ENCODE measurements at places on chromosomes 13 and 19.

DNA sequence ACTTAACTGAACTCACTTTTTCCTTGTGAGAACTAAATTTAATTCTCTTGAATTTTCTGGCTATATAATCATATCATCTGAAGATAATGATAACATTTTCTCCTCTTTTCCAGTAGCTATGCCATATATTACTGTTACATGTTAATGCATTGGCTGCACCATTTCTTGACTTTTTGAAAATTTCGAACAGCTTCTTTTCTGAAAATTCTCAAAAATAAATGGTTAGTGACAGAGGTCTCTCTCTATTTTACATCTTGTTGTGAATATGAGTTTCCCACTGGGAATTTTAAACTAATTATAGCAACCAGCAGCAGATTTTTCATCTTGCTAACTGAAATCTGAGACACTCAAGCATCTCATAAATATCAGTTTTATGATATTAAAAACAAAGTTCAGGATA lies 30.6 kb downstream of the MBNL2 start:
- no peak for DNase-seq

- DNase-seq, result no peak
Observed at GRCh38 chr13:40402931-40403431, 263.5 kb downstream of the FOXO1 start.

- DNase-seq, result no peak
Observed at GRCh38 chr19:33659835-33660234, 38.1 kb downstream of the CHST8 start.

GRCh38 chr13:46596466-46596865 lies 43.5 kb downstream of the LRCH1 start:
- no peak for DNase-seq

- no peak for DNase-seq
Observed at GRCh38 chr19:37309834-37310575, 60.9 kb upstream of the ZNF527 start.

- no peak for DNase-seq
Observed at GRCh38 chr13:88246239-88246638, 575.1 kb downstream of the SLITRK5 start.

DNA sequence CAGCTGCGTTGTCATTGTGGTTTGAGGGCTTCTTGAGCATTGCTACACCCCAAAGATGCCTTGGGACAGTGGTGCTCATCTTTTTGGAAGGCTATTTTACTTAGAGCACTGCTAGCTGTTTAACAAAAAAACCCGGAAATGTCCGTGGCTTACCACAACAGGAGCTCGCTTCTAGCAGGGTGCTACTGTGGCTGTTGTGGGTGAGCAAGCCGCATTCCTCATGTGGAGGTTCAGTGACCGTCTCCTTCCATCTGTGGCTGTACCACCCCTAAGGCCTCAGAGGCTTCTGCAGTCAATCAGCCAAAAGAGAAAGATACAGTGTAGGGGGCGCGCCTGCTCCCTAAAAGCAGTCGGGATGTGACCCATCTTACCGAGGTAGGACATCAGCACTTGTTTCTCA lies 1004.2 kb downstream of the UQCRFS1 start:
- no peak for DNase-seq

- no peak for DNase-seq
Observed at GRCh38 chr19:49440439-49441209, 703 bp downstream of the SLC17A7 start.

Data from stimulated activated CD4-positive, alpha-beta T cell treated with anti-CD3 and anti-CD28 coated beads, Interleukin-1b, Interleukin-23, amount 100 ng/mL, for 1 hour (primary cell).